MV-4-11 (cell line): ENCODE measurements at places on chromosomes 6 and 20.

DNA sequence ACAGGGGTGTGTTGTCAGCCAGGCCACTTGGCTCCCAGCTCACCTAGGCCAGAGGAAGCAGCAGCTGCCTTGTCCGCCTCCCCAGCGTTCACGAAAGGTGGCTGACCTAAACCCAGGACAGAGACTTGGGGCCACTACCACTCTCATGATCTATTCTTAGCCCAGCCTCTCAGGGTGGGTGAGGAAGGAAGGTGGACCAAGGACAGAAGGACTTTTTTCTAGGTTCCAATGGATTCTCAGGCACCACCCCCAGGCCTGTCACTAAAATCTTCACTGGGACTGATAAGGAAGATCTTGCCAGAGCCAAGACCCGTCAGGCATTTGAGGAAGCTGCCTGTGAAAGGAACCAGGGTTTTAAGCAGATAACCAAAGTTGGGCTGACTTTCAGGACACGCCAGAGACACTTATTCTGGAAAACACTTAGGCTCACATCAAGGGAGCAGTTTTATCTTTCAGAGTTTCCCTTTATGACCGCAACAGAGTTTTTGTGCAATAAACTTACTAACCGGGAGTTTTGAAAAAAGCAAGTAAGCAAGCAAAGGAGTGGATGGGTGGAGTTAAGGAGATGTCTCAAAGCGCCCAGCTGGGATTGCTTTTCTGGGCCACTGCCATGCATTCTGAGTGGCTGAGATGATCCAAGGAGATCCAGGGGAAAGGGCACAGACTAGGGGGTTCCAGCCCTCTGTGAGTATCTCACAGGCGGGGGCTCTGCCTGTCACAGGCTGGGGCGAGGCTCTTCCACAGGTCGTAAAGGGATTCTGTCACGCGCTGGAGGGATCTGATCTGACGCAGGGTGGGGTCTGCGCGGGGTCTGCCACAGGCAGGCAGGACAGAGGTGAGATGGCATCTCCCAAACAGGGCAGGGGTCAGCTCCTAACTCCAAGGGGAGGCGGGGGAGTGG is 989 bp downstream of the FITM2 start:
- peak; percentile 9 for DNase-seq

- no peak for DNase-seq
Measured at GRCh38 chr20:36856195-36856594, 19.7 kb upstream of the TLDC2 start.

- DNase-seq = no peak
Measured at GRCh38 chr6:14135893-14136539, 18.4 kb downstream of the CD83 start.

DNA sequence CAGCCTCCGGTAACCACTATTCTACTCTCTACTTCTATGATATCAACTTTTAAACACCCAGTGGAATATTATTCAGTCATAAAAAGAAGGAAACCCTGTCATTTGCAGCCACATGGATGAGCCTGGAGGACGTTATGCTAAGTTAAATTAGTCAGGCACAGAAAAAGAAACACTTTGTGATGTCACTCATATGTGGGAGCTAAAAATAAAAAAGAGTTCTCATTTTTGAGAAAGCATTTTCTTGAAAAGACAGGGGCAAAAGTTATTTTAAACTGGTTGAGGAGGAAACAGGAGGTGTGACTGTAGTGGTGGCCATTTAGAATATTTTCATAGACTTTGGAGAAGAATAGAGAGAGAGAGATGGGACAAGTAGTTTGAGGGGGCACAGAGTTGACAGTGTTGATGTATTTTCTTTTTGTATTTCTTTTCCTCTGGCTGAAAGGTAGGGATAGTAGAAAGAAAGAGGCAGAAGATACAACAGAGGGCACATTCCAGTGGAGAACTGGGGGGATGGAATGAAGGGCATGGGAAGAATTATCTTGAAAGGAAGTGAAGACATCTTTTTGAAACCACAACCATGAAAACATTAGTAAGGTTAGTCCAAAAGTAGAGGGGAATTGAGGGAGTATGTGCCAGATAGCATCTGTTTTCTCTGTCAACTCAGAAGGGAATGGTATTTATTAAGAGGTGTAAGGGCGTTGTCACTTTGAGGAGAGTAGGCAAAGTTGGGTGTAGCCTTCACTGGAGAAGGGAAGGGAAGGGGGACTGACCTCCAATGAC is 181.3 kb upstream of the GMDS start:
- peak; percentile 42 for DNase-seq
